ENCODE measurements at places on chromosomes 16 and 17.

- DNase-seq, result no peak
Measured at GRCh38 chr16:2819179-2819938, 2.3 kb downstream of the PRSS21 start.

GRCh38 chr17:19978209-19978802 lies 678 bp upstream of the AKAP10 start:
- DNase-seq, result no peak

DNA sequence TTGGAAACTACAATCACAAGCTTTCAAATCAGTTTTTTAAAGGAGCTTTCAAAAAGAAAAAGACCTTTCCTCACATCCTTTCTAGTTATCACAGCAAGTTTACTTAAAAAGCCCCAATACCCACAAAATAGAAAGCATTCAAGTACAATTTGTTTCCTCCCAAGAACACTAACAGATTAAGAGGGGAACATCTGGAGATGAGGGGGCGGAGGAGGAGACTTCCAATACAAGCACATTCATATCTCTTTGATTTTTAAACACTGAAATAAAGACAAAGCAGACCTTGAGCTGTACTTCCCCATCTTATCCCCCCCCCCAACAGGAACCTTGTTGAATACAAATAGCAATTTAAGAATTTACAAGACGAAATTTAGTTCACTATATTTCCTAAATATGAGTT lies 2.0 kb downstream of the YWHAE start:
- no peak for DNase-seq

DNA sequence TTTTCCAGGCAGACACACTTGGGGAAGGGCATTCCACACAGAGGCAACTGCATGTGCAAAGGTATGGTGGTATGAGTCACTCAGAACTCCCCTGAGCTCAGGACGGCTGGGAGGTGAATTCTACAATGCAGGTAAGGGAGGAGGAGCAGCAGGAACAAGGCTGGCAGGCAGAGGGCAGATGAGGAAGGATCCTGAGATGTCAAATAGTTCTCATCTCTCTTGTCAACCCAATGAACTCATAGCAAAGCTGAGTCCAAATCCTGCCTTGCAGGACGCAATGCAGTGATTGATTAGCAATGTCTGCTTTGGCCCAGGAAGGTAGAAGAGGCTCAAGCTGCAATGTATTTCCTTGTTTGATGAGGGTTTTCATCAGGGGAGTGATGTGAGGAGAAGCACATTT lies 243.5 kb downstream of the XYLT1 start:
- DNase-seq, result no peak

- DNase-seq, result no peak
Measured at GRCh38 chr16:28087675-28088300, 24.3 kb upstream of the GSG1L start.

DNA sequence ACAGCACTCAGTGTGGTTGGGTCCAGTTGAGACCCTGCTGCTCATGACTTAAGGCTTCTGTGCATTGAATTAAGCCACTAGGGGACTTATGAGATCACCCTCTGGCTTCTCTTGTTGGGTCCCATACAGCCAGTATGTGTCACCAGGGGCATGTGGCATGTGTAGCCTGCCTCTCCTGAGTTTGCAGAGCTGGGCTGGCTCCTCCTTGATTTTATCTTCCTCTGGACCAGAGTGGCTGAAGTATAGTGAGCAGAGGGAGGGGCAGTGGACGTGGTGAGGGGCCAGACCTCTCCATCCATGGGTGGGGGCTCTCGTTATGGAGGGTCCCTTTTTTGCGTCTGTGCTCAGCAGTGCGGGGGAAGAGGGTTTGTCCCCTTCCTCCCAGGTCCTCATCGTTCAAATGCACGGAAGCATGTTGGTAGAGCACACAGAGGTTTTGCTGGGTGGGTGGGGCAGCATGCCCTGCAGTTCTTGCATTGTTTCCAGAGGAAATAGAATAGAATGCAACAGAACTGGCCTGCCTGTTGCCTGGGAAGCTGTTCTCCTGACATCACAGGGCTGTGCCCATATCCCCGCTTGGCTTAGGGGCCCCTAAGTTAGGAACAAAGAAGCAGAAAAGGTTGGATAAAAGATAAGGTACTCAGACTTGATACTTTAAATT lies 77.4 kb downstream of the SPECC1 start:
- no peak for DNase-seq

- DNase-seq, result no peak
Measured at GRCh38 chr17:44942456-44942855, 5.1 kb downstream of the KIF18B start.
